ENCODE measurements at places on chromosomes 5 and 9.
A peak's percentile ranks its signal among the peaks of the same experiment; 100 is the strongest.

DNA sequence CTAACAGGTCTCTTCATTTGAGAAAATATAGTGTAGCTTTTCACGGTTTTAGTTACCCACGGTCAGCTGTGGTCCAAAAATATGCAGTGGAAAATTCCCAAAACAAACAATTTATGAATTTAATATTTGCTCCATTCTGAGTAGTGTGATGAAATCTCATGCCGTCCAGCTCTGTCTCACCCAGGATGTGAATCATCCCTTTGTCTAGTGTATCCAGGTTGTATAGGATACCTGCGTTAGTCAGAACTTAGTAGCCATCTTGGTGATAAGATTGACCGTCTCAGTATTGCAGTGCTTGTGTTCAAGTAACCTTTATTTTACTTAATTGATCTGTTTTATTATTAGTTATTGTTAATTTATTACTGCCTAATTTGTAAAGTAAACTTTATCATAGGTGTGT is 41.1 kb downstream of the NDUFS4 start:
- peak; percentile 6 for DNase-seq

DNA sequence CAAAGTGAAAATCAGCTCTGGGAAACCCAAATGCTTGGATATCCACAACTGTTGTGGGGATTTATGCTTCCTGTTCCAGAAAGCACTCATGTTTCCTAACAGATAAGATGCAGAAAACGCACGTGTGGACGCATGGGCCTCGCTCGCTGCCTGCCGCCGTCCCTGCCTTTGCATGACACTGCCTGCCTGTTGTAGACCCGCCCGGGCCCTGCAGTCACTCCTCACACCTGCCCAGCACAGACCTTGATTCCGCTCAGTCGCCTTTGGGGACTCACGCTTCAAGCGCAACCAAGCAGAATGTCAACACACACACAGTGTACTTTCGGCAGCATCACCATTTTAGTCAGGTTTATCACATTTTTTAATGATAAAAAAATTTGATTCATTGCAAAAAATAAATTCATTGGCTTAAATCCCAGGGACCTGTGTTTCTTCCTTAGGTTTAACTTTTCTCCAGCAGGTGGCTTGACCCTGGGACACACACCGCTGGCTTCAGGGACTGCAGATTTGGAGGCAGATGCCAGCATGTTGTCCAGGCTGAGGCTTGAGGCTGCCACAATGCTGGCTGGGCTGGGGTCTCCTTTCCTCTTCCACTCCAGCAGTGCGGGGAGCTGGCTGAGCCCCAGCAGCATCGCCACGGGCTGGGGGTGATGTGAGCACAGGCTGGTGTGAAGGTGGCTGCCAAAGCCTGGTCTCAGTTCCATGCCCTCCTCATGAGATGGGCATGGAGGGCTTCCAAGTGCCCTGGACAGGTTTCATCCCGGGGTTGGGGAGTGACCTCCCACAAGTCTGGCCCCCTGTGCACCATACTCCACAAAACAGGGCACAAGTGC is 416.9 kb upstream of the IRX4 start:
- no peak for DNase-seq

DNA sequence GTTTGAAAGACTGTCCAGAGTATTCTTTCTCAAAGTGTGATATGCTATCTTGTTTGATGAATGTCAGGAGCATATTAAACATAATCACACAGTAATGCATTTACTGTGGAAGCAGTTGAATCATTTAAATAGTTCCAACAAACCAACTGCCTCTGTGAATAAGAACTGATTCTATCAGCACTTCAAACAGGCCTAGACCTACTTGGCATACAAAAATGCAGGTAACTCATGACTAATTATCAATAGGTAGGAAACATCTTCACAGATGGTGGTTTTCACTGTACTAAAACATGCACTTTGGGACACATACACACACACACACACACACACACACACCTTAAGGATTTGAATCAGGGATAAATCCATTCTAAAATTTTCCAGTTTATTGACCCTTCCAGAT is 91.2 kb upstream of the SNX2 start:
- no peak for DNase-seq

DNA sequence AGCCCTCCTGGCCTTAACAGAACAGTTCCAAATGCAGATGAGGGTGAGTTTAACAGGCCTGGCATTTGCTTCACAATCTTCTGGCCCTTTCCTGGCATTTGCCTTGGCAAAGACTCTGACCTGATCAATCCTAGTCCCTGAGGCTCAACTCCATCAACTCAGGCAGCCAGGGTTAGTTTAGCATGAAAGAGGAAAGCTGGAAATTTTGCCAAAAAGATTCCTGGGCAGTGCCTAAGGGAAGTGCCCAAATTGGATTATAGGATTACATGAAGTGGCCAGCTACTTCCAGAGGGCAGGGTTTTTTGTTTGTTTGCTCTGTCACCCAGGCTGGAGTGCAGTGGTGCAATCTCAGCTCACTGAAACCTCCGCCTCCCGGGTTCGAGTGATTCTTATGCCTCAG is 36.8 kb downstream of the PCDHAC2 start:
- DNase-seq = no peak

DNA sequence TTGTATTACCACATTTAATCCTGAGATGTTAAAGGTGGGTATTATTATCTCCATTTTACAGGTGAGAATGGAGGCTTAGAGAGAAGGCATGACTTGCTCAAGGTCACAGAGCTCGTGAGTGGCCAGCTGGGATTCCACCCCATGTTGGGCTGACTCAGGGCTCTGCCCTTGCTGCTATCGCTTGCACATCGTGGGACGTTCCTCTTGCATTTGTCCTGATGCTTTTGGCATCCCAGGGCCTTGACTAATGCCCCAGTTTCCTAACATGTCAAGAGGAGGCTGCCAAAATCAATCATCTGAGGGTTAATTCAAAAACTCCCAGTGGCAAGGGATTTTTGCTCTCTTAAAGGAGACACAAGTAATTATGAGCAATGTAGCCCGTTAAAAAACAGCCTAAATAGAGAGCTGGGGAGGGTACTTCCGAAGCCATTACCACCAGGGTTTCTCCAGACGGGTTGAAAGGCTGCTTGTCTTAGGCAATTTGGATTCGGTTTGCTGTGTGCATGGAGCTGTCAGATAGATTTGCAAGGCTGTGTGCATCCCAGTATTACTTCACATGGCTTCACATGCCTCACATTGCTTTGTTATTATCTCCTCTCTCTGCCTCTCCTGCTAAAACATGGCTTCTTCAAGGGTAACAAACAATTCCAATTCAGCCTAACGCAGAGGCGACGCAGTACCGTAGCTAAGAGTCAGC is 347.4 kb downstream of the DRD1 start:
- peak; percentile 23 for DNase-seq

GRCh38 chr9:113508111-113508749 is 44.7 kb downstream of the RGS3 start:
- DNase-seq = no peak

DNA sequence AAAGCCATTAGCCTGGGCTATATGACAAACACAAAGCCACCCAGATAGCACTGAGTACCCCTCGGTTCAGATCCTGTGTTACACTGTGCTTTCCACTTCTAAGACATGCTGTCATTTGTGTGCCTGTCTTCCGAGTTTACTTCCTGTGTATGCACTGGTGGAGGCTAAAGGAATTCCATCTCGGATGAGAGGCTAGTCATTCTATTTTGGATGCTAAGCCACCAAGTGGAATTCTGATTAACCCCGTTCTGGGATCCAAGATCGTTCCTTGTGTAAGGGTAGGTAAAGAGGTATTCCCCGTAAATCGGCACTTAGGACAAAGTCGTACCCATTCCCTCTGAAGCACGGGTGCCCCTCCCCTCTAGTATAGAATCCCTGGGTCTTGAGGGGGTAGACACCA is 8.7 kb downstream of the PROP1 start:
- no peak for DNase-seq

DNA sequence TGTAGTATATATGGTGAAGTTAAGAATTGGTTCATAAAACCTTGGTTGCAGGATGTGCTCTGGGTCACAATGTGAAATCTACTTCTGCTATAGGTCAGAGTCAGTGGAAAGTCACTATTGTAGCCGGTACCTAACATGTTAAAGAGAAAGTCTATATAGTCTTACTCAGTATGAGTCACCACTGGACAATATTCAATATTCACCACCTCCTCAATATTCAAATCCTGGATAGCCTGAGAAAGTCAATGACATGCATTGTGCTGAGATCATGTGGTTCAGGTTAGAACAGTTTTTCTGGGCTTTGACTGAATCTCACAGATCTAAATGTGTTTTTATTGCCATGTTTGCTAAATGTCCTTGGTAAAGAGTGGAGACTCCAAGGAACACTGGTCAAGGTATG is 108.8 kb downstream of the HMHB1 start:
- DNase-seq = no peak

DNA sequence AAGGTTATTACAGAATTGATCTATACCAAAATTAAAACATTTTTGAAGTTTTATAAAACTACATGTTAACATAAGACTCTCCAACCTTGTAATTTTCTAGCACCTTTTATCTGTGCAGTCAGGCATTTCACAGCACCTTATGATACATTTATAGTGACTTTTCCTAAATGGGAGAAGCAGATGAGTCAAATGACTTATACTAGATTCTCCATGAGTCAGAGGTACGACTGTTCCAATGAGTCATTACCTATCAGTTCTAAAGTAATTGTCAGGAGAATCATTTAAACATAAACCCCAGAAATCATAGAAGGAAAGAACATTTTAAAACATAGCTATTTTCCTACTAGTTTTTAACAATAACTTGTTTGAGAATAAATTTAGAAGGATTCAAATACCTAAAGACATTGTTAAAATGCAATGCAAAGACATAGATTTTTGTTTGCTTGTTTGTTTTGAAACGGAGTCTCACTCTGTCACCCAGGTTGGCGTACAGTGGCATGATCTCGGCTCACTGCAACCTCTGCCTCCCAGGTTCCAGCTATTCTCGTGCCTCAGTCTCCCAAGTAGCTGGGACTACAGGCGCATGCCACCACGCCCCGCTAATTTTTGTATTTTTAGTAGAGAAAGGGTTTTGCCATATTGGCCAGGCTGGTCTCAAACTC is 34.7 kb upstream of the DMXL1 start:
- DNase-seq = peak; percentile 69

- DNase-seq = no peak
Observed at GRCh38 chr9:100689635-100690034, 111.8 kb downstream of the CAVIN4 start.

DNA sequence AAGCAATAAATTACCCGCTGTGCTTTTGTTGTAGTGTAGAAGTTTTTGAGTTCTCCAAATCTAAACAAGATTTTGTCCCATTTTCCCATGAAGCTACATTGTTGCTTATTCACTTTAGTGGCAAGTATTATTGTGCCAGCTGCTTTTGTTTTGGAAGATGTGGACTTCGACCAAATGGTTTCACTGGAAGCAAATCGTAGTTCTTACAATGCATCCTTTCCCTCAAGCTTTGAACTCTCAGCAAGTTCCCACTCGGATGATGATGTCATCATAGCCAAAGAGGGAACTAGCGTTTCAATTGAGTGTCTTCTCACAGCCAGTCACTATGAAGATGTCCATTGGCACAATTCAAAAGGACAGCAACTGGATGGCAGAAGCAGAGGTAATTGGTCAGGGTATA is 10.9 kb downstream of the MFAP3 start:
- DNase-seq = no peak

- DNase-seq = peak; percentile 67
Observed at GRCh38 chr5:138351056-138351455, 1.4 kb upstream of the KDM3B start.

DNA sequence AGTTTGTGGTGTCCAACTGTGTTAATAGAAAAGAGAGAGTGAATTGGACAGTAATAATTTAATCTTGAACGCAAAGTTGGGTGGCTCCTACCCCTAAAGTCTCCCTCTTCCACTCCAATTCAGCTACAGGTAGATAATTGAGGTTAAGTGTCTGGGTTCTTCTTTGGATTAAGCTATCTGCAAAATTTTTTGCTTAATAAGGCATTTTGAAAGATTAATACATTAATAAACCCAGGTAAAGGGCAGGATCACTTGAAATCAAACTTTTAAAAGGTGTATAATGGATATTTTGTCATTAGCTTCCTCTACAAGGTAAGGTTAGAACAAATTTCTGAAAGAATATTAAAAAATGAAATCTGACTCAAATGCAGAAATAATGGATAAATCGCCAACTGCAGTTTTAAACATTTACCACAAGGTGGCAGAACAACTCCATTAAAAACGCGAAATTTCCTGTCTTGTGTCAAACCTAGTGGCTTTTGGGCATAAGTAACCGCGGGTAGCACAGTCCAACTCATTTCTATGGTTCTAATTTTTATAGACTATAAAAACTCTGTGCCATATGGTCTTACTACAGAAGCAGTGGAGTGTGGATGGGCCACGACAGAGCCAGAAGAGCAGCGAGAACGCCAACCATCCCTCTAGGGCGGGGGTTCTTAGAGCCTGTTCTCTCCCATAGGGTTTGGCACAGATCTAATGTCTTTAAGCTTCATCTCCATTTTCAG is 276.5 kb downstream of the ARHGEF28 start:
- no peak for DNase-seq

GRCh38 chr9:68705531-68706362 is 707 bp downstream of the PIP5K1B start:
- no peak for DNase-seq

DNA sequence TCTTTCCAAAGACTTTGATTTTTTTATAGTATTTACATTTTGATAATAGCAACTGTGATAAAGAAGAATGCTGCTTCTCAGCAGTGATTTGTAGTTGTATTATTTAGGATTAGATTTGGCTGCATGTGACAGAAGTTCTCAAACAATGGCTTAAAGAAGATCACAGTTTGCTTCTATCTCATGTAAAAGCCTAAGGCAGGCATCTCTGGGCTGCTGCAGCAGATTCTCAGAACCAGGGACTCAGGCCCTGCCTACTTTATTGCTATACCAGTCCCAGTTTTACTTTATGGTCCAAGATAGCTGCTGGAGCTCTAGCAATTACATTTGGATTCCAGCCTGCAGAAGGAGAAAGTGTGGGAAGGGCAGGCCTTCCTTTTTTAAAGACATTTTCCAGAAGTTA is 8.8 kb upstream of the SNX2 start:
- DNase-seq = no peak

- DNase-seq = no peak
Observed at GRCh38 chr5:81556809-81557208, 162.9 kb upstream of the ACOT12 start.

- no peak for DNase-seq
Observed at GRCh38 chr5:127872494-127872893, 169.3 kb downstream of the CCDC192 start.

DNA sequence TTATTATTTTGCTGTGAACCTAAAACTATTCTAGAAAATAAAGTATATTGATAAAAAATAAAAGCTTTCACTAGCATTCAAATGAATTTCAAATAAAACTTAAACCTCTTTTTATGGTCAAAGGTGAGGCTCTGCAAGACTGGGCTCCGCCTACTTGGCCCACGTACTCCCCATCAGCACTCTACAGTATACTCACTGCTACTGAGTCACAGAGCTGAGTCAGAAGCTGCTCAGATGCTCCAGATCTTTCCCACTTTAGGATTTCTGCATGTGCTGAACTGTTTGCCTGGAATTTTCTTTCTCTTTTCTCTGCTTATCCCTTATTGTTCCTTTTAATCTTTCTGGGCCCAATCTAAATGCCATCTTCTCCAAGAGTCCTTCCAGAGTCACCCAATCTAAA is 331.9 kb upstream of the CCNG1 start:
- peak; percentile 0 for DNase-seq
